ENCODE measurements at places on chromosomes 12 and 14.

- no peak for DNase-seq
These were observed 279.6 kb downstream of the NUAK1 start for GRCh38 chr12:105858981-105859710.

DNA sequence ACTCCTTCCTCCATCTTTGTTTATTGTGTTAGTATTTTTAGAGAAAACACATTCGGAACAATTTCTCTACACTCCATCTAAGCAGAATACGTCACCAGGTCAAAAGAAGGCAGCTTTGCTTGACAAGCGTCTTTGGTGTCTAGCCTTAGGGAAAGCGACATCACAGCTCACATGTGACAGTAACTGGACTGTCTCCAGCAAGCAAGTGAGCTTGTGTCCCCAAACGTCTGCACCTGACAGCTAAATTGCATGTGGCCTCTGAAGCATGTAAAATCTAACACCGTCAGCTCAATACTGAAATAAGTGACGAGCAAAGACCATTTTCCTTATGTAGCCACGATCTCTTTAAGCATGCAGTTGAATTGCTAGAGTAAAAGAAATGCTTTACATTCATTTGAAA is 509.8 kb downstream of the GLT1D1 start:
- DNase-seq: no peak

DNA sequence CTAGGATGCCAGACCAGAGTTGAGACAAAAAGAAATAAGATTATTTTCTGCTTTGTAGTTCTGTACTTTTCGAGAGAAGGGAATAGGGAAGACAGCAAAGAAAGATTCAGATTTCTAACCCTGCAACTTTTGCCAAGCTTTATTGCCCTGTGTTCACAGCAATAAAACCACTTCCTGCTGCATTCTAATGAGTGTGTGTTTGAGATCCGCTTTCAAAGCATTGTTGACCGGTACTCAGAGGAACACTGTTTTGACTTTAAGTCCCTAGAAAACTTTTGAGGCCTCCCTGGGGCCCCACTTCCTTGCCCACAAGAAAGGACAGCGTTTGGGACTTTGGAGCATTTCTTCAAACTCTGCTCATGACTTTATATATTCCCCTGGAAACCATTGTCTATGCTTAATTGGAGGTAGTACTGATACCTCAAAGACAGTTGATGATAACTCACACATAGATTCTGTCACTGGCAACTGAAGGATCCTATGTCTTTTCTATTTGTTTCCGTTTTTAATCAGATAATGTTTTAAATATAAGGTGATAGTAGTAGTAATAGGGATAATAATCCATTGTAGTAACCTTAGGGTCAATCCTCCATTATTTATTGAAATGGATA is 1.3 kb downstream of the RNASE6 start:
- no peak for DNase-seq

GRCh38 chr12:12741660-12742059 is 24.5 kb downstream of the CDKN1B start:
- DNase-seq: no peak

DNA sequence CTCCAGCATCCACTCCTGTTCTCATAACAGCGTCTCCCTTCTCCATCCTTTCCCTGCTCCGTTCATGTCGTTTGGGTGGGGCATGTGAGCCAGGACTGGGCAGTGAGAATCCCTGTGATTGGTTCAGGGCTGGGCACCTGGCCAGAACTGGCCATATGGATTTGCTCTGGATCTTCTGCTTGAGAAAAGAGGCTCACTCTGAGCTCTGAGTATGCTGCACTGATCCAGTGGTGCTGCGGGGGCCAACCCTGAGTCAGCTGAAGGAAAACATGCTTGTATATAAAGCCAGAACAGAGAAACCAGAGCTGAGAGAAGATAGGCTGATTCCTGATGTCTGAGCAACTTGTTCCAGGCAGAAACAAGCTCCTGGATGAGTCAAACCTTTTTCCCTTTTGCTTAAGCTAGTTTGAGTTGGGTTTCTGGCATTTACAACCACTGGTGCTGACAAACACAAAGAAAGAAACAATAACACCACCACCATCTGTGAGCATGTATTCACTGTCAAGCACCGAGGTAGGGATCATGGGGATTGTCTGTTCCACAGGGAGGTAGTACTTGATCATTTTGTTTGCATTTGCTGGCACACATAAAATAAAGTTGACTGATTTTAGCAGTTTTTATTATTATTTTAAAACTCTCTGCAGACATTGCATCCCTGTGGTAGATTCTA is 14.0 kb upstream of the HPD start:
- peak; percentile 25 for DNase-seq

Measured in activated T-cell treated with anti-CD3 and anti-CD28 coated beads for 48 hours (primary cell).